OCI-LY7 (cell line): ENCODE measurements at places on chromosomes 3 and 15. TPM values are rescaled to one million over a fixed set of nuclear protein-coding genes. Genes with fewer than 3 reads are reported as not detected.

MST1R gene
- 0.17 and 0.38 TPM in 2 replicates for total RNA-seq

C3orf85 gene
- not detected in 2 replicates for total RNA-seq

SIDT1 gene
- 7.3 and 8.6 TPM in 2 replicates for total RNA-seq

SLCO2A1 gene
- not detected in 2 replicates for total RNA-seq

MST1 gene
- total RNA-seq, result 24.2 and 26.2 TPM in 2 replicates

HACD3 gene
- 50.5 and 55.3 TPM in 2 replicates for total RNA-seq

HACL1 gene
- 22.0 and 29.1 TPM in 2 replicates for total RNA-seq

ZNF660 gene
- total RNA-seq, result not detected in 2 replicates

GOLGA6D gene
- total RNA-seq, result not detected in 2 replicates

XRN1 gene
- total RNA-seq, result 36.6 and 39.2 TPM in 2 replicates

ZCWPW2 gene
- total RNA-seq, result 0.31 and 0.32 TPM in 2 replicates

KPNA1 gene
- total RNA-seq, result 73.1 and 77.5 TPM in 2 replicates

CLSTN2 gene
- not detected in 2 replicates for total RNA-seq

APOD gene
- not detected in 2 replicates for total RNA-seq

GLDN gene
- total RNA-seq, result not detected in 2 replicates

CNTN3 gene
- total RNA-seq, result not detected in 2 replicates

HTR3E gene
- total RNA-seq, result not detected in 2 replicates

CCDC39 gene
- not detected in 2 replicates for total RNA-seq

EFCAB12 gene
- 2.5 and 2.6 TPM in 2 replicates for total RNA-seq

CAV3 gene
- not detected in 2 replicates for total RNA-seq

ACTRT3 gene
- total RNA-seq, result 0.42 and 1.2 TPM in 2 replicates

LIPH gene
- not detected in 2 replicates for total RNA-seq

LMAN1L gene
- 0.37 and 0.38 TPM in 2 replicates for total RNA-seq

PRR20G gene
- total RNA-seq, result not detected in 2 replicates

CLDN1 gene
- not detected in 2 replicates for total RNA-seq

CD96 gene
- total RNA-seq, result not detected in 2 replicates

REC114 gene
- total RNA-seq, result not detected in 2 replicates

CSTA gene
- total RNA-seq, result 0.70 TPM in 1 of 2 replicates, not detected in the other

HRG gene
- total RNA-seq, result not detected in 2 replicates

THRB gene
- not detected in 2 replicates for total RNA-seq

ATP13A3 gene
- 69.5 and 79.5 TPM in 2 replicates for total RNA-seq

TRIM69 gene
- 29.1 and 33.7 TPM in 2 replicates for total RNA-seq

ZNF385D gene
- total RNA-seq, result not detected in 2 replicates

TAGLN3 gene
- not detected in 2 replicates for total RNA-seq

CLDN11 gene
- total RNA-seq, result 0.33 and 0.34 TPM in 2 replicates

FSD2 gene
- total RNA-seq, result 0.28 and 0.32 TPM in 2 replicates

PAQR9 gene
- total RNA-seq, result not detected in 2 replicates

MON1A gene
- 10.4 and 11.3 TPM in 2 replicates for total RNA-seq

ARRDC4 gene
- not detected in 2 replicates for total RNA-seq

KBTBD12 gene
- not detected in 2 replicates for total RNA-seq

RBM6 gene
- 173 and 185 TPM in 2 replicates for total RNA-seq

GOLGA6B gene
- 0.53 TPM in 1 of 2 replicates, not detected in the other for total RNA-seq

DNAH1 gene
- 5.8 and 10.5 TPM in 2 replicates for total RNA-seq

CCR9 gene
- total RNA-seq, result 0.32 TPM in 1 of 2 replicates, not detected in the other

TRIM42 gene
- not detected in 2 replicates for total RNA-seq

GOLGA8S gene
- 0.09 and 0.10 TPM in 2 replicates for total RNA-seq

COL8A1 gene
- total RNA-seq, result 0.10 and 0.20 TPM in 2 replicates

AMIGO3 gene
- 0.80 TPM in 1 of 2 replicates, not detected in the other for total RNA-seq

TMC3 gene
- total RNA-seq, result not detected in 2 replicates

SPINK8 gene
- not detected in 2 replicates for total RNA-seq

SAMMSON gene
- total RNA-seq, result not detected in 2 replicates

TIMP4 gene
- not detected in 2 replicates for total RNA-seq

RLBP1 gene
- total RNA-seq, result not detected in 2 replicates
